ENCODE measurements at places on chromosomes 5 and 9.

DNA sequence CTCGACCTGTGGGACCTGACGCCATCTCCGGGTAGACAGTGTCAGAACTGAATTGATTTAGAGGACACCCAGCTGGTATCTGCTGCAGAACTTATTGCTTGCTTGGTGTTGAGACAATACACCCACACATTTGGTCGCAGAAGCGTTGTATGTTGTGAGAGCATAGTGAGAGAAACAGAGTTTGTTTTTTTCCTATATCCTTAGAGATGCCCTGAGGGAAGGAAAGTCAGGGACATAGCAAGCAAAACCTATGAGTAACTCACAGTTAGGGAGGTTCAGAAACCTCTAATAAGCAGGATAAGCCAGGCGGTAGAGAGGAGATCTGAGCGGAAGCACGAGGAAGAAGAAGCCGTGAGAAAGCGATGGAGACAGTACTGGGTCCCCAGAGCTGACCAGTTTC is 59.8 kb downstream of the PTCD2 start:
- no peak for DNase-seq

DNA sequence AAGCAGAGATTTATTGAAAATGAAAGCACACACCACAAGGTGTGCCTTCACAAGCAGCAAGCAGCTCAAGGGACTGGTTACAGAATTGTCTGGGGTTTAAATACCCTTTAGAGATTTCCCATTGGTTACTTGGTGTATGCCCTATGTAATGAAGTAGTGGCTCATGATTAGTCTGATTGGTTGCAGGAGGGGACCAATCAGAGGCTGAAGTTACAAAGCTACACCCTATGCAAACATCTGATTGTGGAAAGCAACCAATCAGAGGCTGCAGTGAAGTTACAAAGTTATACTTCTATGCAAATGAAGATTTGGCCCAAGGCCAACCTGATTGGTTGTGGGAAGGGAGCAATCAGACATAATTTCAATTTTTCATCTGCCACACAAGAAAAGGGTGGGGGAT is 119.9 kb downstream of the C9orf152 start:
- peak; percentile 48 for DNase-seq

DNA sequence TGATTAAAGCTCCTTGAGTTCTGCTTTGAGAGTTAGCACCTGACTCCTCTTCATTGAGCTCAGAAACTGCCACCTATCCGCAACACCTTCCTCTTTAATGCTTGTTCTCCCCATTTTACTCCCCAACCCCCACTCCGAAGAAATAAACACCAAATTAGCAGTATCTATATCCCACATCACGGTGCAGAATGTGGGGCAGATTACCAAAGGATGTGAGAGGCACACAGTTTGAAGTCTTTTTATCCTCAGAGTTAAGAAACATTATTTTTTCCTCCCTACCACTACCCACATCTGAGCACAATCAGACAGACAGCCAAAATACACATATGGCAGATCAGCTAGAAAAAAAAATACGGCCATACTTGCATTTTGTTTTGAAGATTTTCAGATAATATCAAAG is 26.1 kb upstream of the IL7R start:
- no peak for DNase-seq

- no peak for DNase-seq
Observed at GRCh38 chr5:139410121-139410992, 6.5 kb upstream of the SPATA24 start.

DNA sequence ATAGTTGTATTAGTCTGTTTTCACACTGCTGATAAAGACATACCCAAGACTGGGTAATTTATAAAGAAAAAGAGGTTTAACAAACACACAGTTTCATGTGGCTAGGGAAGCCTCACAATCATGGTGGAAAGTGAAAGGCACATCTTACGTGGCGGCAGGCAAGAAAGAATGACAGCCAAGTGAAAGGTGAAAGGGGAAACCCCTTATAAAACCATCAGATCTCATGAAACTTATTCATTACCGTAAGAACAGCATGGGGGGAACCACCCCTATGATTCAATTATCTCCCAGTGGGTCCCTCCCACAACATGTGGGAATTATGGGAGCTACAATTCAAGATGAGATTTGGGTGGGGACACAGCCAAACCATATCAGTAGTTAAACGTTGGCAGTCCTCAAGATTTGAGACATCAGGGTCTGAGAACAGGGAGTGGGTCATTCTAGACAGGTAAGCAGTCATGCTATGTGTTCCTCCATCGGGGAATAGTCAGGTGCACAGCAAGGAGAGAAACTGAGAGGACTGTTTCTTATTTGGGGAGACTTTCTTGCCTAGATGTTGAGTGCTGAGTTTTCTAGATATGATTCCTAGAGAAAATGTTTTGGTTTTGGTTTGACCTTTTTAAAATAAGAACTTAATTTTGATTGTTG is 45.8 kb upstream of the ENTREP1 start:
- DNase-seq: no peak

GRCh38 chr9:76913467-76913866 is 7.6 kb upstream of the PRUNE2 start:
- DNase-seq: no peak

DNA sequence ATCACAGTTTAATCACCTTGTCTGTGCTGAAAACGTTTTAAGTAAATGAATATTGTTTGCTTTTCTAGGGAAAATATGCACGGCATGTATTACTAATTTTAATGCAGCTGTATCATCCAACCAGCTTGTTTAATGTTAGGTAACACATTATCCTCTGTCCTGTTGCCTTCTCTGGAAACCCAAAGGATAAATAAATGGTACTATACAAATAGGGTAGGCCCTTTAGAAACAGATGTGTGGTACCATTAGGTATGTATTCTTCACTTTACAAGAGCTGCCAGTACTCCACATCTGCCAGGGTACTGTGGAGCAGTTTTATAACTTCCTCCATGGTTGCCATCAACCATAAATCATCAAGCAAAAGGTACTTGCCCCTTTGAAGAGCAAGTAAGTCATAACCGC is 42.9 kb downstream of the FAF2 start:
- DNase-seq: no peak

GRCh38 chr5:108345541-108346171 is 36.2 kb downstream of the FBXL17 start:
- DNase-seq: peak; percentile 71

GRCh38 chr9:6923086-6923485 is 165.3 kb downstream of the KDM4C start:
- DNase-seq: no peak

GRCh38 chr9:75624998-75625397 is 265.5 kb upstream of the PCSK5 start:
- DNase-seq: no peak

Data from hematopoietic multipotent progenitor cell treated with erythropoietin and hydrocortisone succinate and interleukin-3 and kit ligand, for 8 days (in vitro differentiated cells).